ENCODE measurements at places on chromosomes 2 and 18. TPM values are rescaled to one million over a fixed set of nuclear protein-coding genes. Genes with fewer than 3 reads are reported as not detected.

The GALR1 gene
- total RNA-seq, result under 0.01 TPM

The ACVR1 gene
- 35.0 TPM for total RNA-seq

DNA sequence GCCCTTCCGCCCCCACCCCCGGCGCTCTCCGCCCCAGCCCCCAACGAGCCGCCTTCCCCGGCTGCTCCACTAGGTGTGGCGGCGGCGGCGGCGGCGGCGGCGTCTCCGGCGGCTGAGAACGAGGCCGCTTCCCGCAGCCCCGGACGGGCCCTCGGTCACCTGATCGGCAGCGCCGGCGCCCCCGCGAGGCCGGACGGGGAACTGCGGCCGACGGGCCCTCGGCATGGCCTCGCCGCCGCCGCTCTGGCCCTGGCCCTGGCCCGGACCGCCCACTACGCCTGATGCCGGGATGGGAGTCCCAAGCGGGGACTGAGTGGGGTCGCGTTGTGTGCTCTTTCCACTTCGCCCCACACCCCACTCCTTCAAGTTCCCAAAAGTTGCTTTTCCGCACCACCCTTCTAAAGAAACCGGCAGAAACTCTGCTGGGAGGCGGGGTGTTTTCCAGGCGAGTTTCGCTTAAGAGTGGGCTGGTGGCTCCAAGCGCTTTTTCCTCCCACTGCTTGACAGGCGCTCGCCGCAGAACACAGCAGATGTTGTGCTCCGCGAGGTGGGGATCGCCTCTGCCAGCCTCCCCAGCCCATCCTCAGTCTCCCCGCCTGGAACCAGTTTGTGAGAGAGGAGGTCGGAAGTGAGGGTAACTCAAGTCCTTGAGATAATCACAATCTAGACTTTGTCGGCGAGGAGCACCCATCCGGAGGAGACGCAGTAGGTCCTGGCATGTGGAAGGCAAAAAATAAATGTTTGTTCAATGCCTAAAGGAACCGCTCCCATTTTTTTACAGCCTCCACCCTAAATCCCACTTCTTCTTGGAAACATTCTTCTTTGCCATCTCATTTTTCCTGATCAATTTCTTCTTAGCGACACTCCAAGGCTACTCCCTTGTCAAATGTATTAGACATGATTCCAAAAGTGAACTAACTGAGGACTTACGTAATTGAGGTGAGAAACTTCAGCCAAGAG is at the start of gene NCKAP1:
NCKAP1 (minus strand) TSS at position 117 of the 960 bp plus-strand sequence. CDS start 358 bp downstream, outside the sequence.
- no peaks in the 10 kb centered on the region for H3K36me3 ChIP-seq
- no peaks in the 10 kb centered on the region for H3K27me3 ChIP-seq
- peak within 1 kb of the TSS; percentile 99 for H3K27ac ChIP-seq
- peak; percentile 43 for DNase-seq
- H3K4me3 ChIP-seq, result peak within 1 kb of the TSS; percentile 90

- no peaks in the 10 kb centered on the region for H3K36me3 ChIP-seq
- no peak overlapping the region for H3K4me3 ChIP-seq
Observed at GRCh38 chr18:28791101-28791500, 614.2 kb upstream of the CDH2 start.

The CAPN13 gene
- 1.1 TPM for total RNA-seq

GRCh38 chr2:83233326-83233725 is 1225.8 kb downstream of the SUCLG1 start:
- DNase-seq, result no peak
- no peak overlapping the region for H3K27ac ChIP-seq
- H3K4me3 ChIP-seq, result no peak overlapping the region
- no peaks in the 10 kb centered on the region for H3K36me3 ChIP-seq

The HOXD1 gene
- total RNA-seq, result not detected

The HTRA2 gene
- 34.9 TPM for total RNA-seq

GRCh38 chr2:102337481-102338386 is 17.9 kb upstream of the IL18R1 start:
- H3K27ac ChIP-seq, result no peak overlapping the region
- DNase-seq, result no peak
- H3K27me3 ChIP-seq, result no peaks in the 10 kb centered on the region
- H3K4me3 ChIP-seq, result no peak overlapping the region
